ENCODE measurements at places on chromosomes 16 and 17.
A peak's percentile ranks its signal among the peaks of the same experiment; 100 is the strongest.

DNA sequence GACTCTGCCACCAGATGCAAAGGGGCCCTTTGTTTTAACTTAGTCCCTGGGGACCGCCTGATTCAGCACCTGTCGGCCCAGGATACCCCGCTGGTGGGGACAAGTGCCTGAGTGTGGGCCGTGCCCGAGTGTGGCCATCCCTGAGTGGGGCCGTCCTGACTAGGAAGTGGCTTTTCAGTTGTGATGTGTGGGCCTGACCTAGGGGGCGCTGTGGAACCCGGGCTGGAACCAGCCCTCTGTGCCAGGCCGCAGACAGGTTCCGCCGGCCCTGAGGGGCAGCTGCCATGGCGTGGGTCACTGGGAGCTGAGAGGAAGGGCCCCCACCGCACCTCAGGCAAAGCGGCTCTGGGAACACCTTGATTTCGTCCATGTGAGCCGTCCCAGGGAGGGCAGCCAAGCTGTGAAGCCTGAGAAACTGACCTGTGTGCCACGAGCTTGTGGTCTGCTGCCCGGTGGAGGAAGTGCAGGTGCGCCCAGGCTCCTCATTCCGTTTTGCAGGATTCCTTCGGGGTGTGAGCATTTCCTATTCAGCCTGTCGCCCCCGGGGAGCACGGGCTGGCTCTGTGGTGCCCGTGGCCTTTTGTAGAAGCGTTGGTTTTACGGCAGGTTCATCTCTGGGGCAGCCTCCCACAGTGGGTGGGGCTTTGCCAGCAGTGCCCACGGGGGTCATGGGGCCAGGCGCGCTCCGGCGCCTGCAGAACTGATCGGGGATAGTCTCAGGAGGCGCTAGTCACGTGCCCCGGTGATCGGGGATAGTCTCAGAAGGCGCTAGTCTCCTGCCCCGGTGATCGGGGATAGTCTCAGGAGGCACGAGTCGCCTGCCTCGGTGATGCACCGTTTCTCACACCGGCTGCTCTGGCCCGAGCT, 5.3 kb downstream of the RPL13 start:
- peak; percentile 85 for DNase-seq

DNA sequence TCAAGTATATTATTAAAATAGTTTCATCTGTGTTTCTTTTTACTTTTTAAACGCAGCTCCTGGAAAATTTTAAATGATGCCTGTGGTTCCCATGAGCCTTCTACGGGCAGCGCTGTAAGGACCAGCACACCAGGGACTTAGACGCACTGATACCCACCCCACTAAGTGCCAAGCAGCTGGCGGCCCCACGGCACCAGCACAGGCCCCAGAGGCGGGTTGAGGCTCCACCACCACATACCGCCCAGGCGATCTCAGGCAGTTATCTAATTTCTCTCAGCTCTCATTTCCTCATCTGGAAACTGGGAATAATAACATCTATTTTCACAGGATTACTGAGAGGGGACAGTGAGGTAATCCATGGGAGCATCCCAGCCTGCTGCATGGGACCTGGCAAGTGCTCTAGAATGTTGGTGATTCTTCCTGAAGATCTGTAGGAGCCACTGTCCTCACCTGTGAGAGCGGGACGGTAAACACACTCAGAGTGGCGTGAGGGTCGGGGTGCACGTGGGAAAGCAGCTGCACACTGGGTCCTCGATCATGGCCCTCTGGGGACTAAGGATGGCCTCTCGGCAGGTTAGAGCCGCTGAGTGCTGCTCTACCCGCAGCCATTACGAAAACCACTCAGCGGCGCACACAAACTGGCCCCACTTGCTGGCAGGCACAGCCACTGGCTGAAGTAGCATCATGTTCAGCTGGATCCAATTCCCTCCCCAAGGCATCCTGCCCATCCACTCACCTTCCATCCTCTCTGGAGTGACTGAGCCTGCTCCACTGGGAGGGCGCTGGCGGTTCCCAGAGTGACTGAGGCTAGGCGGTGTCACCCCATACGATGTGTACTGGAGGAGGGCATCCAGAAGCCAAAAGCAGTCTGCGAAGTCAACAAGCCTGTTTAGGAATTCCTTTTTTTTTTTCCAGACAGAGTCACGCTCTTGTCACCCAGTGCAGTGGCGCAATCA, 17.6 kb upstream of the SLC38A8 start:
- DNase-seq: no peak

GRCh38 chr17:2289878-2290478, 13.6 kb downstream of the SMG6 start:
- DNase-seq: no peak

GRCh38 chr17:385178-385835, 32.7 kb upstream of the RPH3AL start:
- peak; percentile 39 for DNase-seq

GRCh38 chr16:62392698-62393097, 356.5 kb upstream of the CDH8 start:
- DNase-seq: no peak

GRCh38 chr17:66255112-66255511, 25.9 kb upstream of the APOH start:
- no peak for DNase-seq

DNA sequence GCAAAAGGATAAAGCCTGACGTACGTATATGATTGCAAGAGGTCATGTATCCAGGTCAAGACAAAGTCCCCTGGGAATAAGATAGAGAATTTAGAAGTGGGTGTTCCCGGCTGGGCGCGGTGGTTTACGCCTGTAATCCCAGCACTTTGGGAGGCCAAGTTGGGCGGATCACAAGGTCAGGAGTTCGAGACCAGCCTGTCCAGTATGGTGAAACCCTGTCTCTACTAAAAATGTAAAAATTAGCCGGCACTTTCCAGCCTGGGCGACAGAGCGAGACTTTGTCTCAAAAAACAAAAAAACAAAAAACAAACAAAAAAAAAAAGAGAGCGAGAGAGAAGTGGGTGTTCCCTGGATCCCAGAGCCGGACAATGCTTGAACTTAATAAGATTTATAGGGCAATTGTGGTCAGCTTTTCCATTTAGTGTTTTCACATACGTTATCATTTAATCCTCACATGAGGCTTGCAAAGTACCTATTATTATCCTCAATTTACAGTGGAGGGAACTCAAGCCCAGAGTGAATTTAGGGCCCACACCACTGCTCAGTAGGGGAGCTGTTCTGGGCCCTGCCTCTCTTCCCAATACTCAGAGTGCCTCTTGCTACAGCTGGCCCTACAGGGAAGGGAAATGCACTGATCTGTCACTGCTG, 481 bp upstream of the GLTPD2 start:
- no peak for DNase-seq

DNA sequence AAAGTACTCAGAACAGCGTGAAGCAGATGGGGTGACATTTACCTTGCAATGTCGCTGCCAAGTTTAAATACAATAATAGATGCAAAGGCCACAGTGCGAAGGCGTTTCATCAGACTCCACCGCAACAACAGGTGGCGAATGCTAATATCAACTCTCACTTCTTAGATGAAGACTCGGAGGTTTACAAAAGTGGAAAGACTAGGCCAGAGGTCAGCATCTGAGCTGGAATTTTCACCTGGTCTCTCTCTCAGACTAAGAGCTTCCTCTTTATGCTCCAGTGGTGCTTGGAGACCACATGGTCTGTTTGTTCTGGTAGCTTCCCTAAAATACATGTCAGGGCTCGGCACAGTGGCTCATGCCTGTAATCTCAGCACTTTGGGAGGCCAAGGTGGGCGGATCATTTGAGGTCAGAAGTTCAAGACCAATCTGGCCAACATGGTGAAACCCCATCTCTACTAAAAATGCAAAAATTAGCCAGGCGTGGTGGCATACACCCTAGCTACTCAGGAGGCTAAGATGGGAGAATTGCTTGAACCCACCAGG, 169.1 kb downstream of the XYLT1 start:
- no peak for DNase-seq

- DNase-seq: peak; percentile 48
Measured at GRCh38 chr17:41678411-41678906, 10.2 kb upstream of the EIF1 start.

DNA sequence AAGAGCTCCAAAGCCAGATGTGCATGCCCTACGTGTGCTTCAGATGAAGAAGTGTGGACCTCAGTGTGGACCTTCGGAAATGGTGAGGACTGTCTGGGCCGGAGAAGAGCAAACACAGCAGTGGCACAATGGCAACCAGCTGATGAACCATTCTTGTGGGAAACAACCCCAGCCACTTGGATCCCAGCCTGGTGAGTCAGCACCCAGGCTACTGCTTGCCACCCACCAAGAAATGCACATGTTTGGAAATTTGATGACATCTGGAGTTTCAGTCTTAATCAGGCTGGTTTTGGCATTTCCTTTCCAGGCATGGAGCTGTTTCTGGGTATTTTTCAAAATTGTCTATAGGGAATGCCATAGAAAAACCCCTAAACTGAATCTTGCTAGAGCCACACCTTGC, 42.7 kb downstream of the DYNLRB2 start:
- peak; percentile 69 for DNase-seq

GRCh38 chr16:55539488-55539887, 27.0 kb upstream of the CAPNS2 start:
- DNase-seq: no peak

DNA sequence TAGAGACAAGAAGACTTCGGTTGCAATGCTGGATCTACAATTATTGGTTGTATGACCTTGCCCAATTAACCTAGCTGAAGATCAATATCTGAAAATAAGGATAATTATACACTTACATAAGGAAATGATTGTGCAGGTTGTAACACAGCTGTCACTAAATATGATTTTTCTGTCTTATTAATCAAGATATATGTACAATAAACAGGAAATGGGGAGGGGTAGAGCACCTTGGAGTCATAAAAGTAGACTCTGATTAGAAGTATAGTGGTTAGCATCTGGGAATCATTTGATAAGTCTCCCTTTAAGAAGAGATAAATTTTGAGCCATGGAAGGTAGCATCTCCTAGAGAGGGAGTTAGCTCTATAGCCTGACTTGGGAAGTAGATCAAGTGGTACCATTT, 369.2 kb downstream of the SHISA9 start:
- no peak for DNase-seq

- DNase-seq: no peak
Measured at GRCh38 chr17:74342224-74342623, 16.2 kb downstream of the KIF19 start.

DNA sequence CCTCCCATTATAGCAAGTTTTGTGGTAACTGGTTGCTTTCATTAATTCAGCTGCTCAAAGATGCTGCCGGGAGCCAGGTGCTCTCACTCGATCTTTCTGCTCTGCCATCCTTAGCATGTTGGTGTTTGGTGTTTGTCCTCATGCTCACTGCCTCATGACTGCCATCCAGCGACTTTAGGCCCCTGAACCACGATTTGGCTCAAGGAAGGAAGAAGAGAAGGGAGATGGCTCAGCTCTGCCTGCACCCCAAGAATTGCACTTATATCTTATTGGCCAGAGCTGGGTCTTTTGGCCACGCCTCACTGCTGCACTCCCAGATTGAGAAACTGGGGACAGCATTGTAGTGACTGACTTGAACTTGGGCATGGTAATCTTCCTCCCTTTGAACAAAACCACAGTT, 52.7 kb downstream of the ARSG start:
- DNase-seq: peak; percentile 31

DNA sequence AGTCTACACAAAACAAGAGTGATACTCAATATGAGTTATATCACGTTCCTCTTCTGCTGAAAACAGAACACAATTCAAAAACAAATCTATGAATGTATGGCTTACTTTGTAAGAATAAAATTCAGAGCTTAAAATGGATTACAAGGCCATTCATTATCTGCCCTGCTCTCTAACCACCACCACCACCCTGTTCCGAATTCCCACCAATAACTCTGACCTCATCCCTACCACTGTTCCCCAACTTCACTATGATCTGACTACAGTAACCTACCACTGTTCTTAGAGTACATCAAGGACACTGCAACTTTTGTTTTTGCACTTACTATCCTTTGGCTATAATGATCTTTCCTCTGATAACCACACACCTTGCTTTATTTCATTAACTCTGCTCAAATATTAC, 21.3 kb downstream of the FBXL20 start:
- no peak for DNase-seq

DNA sequence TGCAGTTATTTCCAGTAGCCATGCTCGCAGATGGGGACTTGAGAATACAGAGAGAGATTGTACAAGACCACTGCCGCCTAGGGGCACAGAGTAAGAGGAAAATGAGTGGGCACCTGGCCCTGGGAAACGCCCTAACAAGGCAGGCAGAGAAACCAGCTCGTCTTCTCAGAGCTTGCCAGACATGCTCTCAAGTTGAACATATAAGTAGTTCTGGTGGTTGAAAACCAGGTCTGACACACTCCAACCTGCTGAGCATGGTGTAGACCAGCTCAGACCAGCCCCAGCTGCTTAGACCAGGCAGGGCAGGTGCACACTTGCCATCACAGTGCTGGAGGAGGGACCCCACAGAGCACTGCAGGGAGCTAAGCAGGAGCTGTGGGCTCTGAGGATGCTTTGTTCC, 250.5 kb downstream of the CPPED1 start:
- no peak for DNase-seq

DNA sequence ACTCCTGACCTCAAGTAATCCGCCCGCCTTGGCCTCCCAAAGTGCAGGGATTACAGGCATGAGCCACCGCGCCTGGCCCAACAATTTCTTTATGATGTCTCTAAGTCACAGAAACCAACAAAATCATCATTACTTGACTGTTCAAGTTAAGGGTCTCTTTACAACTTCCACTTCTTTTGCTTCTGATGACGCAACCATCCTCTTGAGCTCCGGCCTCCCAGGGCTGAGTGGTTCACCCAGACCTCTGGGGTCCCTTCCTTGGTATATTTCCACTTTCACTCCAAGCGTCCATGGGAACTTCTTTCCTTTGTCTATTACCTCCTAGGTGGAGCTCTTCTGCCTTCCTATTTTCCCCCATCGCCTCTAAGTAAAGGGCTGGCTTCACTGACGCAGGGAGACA, 253.7 kb downstream of the NTN1 start:
- no peak for DNase-seq

DNA sequence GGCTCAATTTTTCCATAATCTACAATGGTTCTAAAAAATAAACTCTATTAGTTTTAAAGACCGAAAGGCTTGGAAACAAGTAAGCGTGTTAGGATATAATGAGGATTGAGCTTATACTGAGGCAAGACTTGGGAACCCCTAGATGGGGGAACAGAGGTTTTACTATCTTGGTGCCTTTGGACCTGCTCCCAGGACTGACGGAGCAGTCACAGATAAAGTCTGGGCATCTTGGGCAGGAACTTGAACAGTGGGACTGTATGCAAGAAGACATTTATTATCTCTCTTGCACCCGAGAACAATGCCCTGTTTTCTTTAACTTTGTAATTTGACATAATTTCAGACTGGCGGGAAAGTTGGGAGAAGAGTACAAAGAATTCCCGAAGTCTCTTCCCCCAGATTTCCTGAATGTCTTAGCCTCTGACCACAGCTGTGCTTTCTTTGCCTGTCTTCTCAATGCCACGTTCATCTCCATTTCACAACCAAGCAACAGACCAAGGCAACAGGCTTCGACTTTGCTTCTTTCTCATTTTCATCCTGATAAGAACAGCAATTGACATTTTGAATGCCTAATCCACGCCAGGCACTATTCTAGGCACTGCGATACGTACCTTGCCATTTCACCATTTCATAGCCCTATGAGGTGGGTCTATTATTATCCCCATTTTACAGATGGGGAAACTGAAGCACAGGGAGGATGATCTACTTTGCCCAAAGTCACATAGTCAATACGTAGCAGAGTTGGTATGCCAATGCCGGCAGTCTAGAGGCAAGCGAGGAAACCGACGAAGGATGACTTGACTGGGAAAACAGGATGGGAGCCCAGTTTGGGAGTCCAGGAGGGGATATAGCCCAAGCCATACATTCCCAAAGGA, 3.0 kb upstream of the IL4R start:
- no peak for DNase-seq

- no peak for DNase-seq
Measured at GRCh38 chr16:3670711-3671110, 16.2 kb downstream of the DNASE1 start.
